Subcutaneous adipose tissue (tissue), 4 donors: ENCODE measurements at places on chromosomes 1 and 21. TPM values are rescaled to one million over a fixed set of nuclear protein-coding genes. Genes with fewer than 3 reads are reported as not detected.

The KCNT2 gene
- total RNA-seq = 6.8 TPM

The MPZ gene
- total RNA-seq = 2.4 TPM

The CACNA1S gene
- not detected for total RNA-seq

The SLC1A7 gene
- not detected for total RNA-seq

The KRTAP19-5 gene
- total RNA-seq = not detected

The OR2M3 gene
- not detected for total RNA-seq

The WNT4 gene
- not detected for total RNA-seq
